ENCODE measurements at places on chromosomes 4 and X.
A peak's percentile ranks its signal among the peaks of the same experiment; 100 is the strongest.

DNA sequence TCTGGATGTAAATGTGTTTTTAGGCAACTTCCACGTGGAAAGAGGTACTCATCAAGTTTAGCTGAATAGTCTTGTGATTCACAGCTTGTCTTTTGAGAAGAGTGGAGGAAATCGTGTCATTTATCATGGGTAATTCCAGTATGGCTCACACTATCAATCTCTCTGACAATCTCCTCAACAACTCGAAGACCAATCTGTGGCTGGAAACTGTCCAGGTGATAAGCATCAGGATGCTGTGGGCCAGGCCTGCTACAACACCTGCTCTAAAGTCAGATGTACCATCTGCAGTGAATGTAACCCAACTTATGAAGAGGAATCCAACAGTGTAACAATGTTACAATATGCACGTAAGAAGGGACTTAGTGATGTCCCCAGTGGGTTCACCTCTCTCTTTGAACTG, 132.1 kb upstream of the GK2 start:
- H3K27me3 ChIP-seq = no peaks in the 10 kb centered on the region
- DNase-seq = no peak
- H3K27ac ChIP-seq = no peak overlapping the region
- no peaks in the 10 kb centered on the region for H3K36me3 ChIP-seq

GRCh38 chr4:135144498-135144897, 942.9 kb upstream of the PABPC4L start:
- H3K36me3 ChIP-seq = no peaks in the 10 kb centered on the region
- no peak for DNase-seq
- no peak overlapping the region for H3K27ac ChIP-seq
- no peaks in the 10 kb centered on the region for H3K4me1 ChIP-seq

GRCh38 chr4:116055857-116056827, 942.7 kb upstream of the NDST4 start:
- no peak overlapping the region for H3K27ac ChIP-seq

GRCh38 chrX:2450681-2451080, 50.1 kb downstream of the DHRSX start:
- peaks cover 10% of the 10 kb centered on the region for H3K4me1 ChIP-seq
- no peaks in the 10 kb centered on the region for H3K36me3 ChIP-seq
- no peaks in the 10 kb centered on the region for H3K27me3 ChIP-seq
- H3K27ac ChIP-seq = no peak overlapping the region
- no peak overlapping the region for H3K4me3 ChIP-seq

DNA sequence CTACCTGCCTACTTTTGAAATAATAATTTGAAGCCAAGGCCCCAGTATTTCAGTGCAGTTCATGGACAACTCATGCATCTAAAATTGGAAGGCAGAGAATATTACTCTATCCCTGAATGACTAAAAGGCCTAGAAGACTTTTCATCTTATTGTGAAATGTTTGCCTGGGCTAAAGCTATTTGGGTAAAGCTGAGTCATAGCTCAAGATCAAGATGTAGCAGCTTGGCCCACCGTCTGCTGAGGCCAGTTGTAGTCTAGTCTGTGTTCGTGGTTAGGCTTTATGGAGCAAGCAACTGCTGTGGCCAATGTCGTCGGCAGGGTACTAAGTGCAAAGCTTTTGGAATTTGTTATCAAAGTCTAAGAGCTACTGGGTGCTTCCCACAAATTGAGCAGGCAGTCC, 929.1 kb downstream of the RAB28 start:
- no peak overlapping the region for H3K4me3 ChIP-seq
- no peak overlapping the region for H3K27ac ChIP-seq
- DNase-seq = no peak
- no peaks in the 10 kb centered on the region for H3K4me1 ChIP-seq

DNA sequence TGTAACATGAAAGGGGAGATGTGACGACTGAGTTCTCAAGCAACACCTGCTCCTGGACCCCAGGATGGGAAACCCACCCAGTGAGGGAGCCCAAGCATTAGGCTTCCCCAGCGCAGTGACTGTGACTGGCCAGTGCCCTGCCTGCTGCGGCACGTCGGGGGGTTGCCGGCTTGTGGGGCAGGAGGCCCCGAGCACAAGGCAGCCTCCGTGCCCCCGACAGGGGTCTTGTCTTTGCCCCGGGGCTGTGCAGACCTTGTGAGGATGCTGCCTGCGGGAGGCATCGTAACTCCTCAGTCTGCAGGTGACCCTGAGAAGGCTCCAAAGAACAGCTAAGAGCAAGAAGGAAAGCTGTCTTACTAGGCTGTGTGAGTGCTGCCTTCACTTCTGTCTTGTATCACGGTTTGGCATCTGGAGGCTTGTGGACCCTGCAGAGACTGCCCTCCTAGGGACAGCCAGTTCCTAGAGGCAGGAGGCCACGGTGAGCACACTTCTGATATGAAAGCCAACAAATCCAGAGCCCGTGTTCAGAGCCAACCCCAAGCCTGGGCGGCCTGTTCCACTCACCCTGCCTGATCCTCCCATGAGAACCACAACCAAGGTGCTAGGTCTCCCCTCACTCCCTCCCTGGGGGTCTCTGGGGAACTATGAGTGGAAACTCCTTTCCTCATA, 47.7 kb downstream of the FGFRL1 start:
- H3K4me3 ChIP-seq = no peak overlapping the region
- H3K36me3 ChIP-seq = no peaks in the 10 kb centered on the region

GRCh38 chrX:118066867-118067515, 49.6 kb downstream of the KLHL13 start:
- DNase-seq = no peak
- H3K4me3 ChIP-seq = no peak overlapping the region
- H3K4me1 ChIP-seq = no peaks in the 10 kb centered on the region
- no peak overlapping the region for H3K27ac ChIP-seq

DNA sequence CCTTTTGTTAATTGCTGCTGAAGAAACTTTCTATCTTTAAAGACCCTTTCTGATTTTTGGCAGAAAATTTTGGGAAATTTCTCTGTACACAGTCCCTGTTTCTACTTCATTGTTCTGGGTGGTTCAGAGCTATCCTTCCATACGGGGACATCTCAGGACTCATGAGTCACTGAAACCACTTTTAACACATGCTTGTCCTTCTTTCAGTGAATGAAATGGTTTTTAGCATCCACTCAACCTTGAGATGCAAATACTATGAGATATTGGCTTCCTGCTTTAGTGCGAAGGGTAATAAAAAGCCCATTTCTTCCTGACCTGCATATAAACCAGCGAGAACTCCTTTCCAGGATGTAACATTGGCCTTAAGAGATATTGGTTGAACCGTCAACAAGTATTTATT, 158.0 kb downstream of the REPS2 start:
- H3K4me1 ChIP-seq = no peaks in the 10 kb centered on the region
- DNase-seq = no peak
- H3K36me3 ChIP-seq = no peaks in the 10 kb centered on the region
- H3K27ac ChIP-seq = no peak overlapping the region
- no peaks in the 10 kb centered on the region for H3K27me3 ChIP-seq

GRCh38 chrX:54024350-54024749, 19.9 kb downstream of the PHF8 start:
- H3K27me3 ChIP-seq = no peaks in the 10 kb centered on the region
- no peaks in the 10 kb centered on the region for H3K36me3 ChIP-seq
- no peak overlapping the region for H3K27ac ChIP-seq
- no peak for DNase-seq

DNA sequence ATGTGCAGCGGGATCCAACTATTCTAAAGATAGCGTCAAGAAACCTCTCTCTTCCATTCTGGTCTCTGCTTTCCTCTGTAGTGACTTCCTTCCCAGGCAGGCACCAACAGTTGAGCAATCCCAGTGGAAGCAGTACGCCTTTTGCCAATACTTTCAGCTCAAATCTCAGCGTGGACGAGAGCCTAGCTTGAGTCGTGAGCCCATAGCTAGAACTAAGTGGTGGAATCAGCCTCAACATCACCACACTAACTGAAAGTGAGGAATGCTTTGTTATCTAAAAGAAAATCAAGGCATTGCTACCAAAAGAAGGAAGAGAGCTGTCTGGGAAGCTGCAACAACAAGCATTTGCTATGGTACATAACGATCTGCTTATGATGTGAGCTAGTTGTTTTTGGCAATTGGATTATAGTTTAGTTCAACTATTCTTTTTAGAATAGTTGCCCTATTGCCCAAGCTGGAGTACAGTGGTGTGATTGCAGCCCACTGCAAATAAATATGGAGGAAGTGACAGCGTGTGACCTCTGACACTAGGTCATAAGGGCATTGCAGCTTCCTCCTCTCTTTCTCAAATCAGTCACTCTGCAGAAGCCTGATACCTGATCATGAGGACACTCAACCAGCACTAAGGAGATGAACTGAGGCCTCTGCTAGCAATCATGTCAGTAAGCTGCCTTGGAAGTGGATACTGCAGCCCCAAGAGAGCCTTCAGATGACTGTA, 24.7 kb upstream of the FRYL start:
- peaks cover 20% of the 10 kb centered on the region for H3K4me1 ChIP-seq
- H3K27ac ChIP-seq = peak overlapping the region; percentile 54
- no peaks in the 10 kb centered on the region for H3K27me3 ChIP-seq
- DNase-seq = no peak
- no peaks in the 10 kb centered on the region for H3K36me3 ChIP-seq

Measured in heart right ventricle (tissue), 16 donors.